Naive thymus-derived CD4-positive, alpha-beta T cell (primary cell): ENCODE measurements at places on chromosomes 12 and 14. TPM values are rescaled to one million over a fixed set of nuclear protein-coding genes. Genes with fewer than 3 reads are reported as not detected.

DNA sequence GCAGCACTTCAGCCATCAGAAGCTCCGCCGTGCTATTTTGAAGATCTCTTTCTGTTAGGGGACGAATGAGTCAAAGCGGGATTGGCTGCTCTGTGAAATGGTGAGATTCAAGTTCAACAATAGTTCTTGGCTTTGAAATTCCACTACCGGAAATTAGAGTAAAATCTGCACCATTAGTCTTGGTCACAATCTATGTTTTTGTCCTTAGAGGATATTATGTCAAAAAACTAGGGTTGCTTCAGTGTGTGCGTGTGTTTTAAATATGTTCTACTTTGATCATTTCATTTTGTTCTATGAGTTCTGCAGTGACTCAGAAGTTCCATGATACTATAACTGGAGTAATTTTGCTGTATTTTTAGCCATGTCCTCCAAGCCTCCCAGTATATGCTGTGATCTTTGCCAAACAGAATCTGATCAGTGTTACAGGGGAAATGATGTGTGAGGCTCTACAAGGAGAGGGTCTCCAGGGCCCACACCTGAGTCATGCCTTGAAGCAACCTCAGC, 22.6 kb downstream of the GPHB5 start:
- DNase-seq = no peak
- H3K4me1 ChIP-seq = no peaks in the 10 kb centered on the region
- H3K4me3 ChIP-seq = no peak overlapping the region

- no peaks in the 10 kb centered on the region for H3K27me3 ChIP-seq
- no peaks in the 10 kb centered on the region for H3K4me1 ChIP-seq
- H3K36me3 ChIP-seq = no peaks in the 10 kb centered on the region
Observed at GRCh38 chr12:59980476-59980875, 384.6 kb downstream of the SLC16A7 start.

DNA sequence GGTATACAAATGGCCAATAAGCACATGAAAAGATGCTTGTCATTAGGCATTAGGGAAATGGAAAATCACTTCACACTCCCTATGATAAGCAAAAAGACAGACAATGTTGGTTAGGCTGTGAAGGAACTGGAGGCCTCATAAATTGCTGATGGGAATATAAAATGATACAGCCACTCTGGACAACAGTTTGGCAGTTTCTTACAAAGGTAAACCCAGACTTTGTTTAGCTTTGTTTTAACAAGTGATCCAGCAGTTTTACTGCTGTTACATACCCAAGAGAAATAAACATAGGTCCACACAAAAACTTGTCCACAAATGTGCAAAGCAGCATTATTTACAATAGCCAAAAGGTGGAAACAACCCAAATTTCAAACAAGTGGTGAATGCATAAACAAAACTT, 5.4 kb downstream of the RPS6KA5 start:
- no peak overlapping the region for H3K27ac ChIP-seq
- no peak for DNase-seq
- no peaks in the 10 kb centered on the region for H3K4me1 ChIP-seq
- no peak overlapping the region for H3K4me3 ChIP-seq
- no peaks in the 10 kb centered on the region for H3K36me3 ChIP-seq
- no peaks in the 10 kb centered on the region for H3K27me3 ChIP-seq

- no peak for DNase-seq
- no peaks in the 10 kb centered on the region for H3K27me3 ChIP-seq
- no peak overlapping the region for H3K4me3 ChIP-seq
- no peaks in the 10 kb centered on the region for H3K36me3 ChIP-seq
Observed at GRCh38 chr14:34137001-34137745, 186.3 kb upstream of the EGLN3 start.

The ADAM21 gene
- total RNA-seq = not detected

The SERPINA3 gene
- not detected for total RNA-seq

The EFS gene
- total RNA-seq = not detected in 2 replicates

The GDF3 gene
- not detected in 2 replicates for total RNA-seq

The ASB2 gene
- total RNA-seq = 0.94 TPM
